Activated CD4-positive, alpha-beta T cell treated with anti-CD3 and anti-CD28 coated beads for 24 hours (primary cell): ENCODE measurements at places on chromosomes 5 and 9.
A peak's percentile ranks its signal among the peaks of the same experiment; 100 is the strongest.

DNA sequence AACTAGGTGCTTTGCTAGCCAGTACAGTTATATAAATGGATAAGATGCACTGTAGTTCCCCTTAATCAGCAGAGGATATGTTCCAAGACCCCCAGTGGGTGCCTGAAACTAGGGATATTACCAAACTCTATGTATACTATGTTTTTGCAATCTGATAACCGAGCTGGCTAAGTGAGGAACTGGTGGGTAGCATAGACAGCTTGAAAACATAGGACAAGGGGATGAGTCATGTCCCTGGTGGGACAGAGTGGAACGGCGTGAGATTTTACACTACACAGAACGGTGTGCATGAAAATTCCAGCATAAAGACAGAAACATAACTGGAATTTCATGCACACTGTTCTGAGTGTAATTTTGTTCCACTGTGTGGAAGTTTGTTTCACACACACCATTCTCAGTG, 86.9 kb downstream of the BASP1 start:
- no peak for DNase-seq

DNA sequence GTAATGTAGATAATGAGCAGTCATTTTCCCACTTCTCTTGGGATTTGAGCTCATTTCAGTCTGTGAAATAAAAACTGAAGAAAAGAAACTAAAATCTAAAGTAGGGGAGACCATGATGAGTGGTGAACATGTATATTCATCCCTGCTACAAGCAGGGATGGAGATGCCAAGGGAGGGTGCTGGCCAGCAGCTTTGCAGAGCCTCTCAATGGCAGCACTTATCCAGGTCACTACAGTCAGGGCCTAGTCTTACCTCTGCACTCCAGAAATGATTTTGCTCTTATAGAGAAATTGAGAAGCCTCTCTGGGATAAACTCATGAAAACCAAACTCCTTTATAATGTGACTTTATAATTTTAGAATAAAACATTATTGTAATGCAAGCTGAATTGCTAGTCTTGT, 317.6 kb downstream of the FBXL17 start:
- DNase-seq, result no peak

DNA sequence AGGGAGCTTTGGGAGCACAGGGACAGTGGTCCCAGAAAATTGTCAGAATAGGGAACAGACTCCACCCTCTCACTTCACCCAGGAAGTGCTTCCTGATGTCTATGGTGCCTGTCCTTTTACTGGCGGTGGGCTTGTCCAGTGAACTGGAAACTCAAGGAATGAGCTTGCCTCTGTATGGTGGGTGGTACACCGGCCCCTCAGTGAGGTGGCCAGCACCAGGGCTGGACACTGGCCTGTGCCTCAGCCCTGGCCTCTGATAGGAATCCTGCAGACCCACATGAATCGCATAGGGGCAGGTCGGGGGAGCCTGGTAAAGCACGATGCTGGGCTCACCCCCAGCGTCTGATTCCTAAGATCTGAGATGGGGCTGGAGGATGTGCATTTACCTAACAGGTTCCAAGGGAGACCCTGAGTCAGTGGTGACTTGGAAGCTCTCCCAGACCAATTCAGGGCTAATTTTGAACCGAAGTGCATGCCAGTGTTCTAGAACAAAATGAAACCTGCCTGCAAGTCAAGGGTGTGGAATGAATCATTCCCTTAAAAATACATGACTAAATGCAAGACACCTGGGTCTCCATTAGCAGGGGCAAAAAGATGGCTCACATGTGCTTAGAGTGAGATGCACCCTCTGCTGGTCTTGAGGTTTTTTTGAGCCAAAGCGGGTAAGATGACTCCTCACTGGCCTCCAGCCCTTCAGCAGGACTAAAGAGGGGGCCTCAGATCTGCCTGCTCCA, 178.3 kb downstream of the HSPA4 start:
- no peak for DNase-seq

DNA sequence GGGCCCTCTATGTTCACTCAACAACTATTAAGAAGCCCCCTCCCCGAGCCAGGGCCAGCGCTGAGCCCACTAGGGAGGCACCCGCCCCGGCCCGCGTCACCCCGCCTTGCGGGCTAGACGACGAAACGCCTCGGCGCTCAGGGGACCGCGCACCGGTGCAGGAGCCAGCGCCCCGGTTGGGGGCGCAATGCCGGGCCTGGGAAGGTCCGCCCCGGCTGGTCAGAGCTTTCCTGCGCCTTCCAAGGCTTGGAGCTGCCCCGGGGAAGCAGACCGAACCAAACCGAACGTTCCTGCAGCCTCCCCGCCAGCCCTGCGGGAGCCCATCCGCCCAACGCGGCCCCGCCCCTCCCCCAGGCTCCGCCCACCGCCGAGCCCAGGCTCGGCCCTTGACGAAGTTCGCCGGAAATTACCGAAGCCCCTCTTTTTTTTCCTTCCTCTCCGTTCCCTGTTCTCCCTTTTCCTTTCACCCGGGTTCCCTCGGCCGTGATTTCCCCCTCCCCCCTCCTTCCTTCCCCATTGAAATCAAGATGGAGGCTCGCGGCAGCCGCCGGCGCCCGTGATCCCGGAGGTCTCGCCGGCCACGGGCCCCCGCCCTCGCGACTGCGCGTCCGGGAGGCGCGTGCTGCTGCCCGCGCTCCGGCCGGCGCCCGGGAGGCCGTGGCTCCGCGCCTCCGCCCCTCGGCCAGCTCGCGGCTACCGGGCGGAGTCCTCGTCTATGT, at the start of gene TRIO:
Gene TRIO, plus strand, starts transcription at position 516 of the 719 bp plus-strand sequence. CDS start 384 bp downstream, outside the sequence.
- DNase-seq, result peak; percentile 71

DNA sequence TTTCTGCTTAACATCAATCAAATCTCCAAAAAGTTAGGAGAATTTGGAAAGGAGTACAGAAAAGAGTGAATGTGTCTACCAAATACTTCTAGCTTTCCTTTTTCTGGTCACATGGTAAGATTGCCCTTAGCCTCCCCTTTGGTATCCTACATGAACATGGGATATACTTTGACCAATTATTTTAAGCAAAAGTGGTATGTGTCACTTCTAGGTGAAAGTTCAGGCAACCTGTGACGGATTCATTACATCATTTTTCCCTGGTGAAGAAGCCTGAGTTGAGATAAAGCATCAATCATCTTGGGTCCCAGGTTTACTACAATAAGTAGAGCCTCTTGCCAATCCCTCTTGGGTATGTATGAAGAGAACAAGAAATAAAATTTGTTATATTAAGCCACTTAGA, 419.2 kb downstream of the PDE4D start:
- no peak for DNase-seq

- no peak for DNase-seq
Measured at GRCh38 chr9:106860721-106861639, 2.0 kb upstream of the ZNF462 start.

- DNase-seq, result no peak
Measured at GRCh38 chr9:135924628-135925338, 17.4 kb upstream of the CAMSAP1 start.

DNA sequence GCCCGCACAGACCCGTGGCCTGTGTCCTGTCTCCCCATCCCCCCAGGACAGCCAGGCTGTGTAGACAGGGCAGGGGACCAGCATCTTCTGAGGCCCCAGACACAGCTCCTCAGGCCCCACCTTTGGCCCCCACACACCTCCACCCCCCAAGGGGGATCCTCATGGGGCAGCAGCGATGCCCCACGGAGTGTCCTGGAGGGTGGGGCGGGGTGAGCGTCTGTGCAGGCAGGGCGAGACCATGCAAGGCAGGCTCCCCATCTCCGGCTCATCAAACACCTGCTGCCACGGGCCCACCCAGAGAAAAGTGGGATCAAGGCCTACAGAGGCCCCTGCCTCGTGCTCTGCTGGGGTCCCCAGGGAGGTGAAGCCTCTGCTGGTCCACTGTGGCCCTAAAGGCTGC, 118.7 kb upstream of the FOXD4L5 start:
- no peak for DNase-seq

DNA sequence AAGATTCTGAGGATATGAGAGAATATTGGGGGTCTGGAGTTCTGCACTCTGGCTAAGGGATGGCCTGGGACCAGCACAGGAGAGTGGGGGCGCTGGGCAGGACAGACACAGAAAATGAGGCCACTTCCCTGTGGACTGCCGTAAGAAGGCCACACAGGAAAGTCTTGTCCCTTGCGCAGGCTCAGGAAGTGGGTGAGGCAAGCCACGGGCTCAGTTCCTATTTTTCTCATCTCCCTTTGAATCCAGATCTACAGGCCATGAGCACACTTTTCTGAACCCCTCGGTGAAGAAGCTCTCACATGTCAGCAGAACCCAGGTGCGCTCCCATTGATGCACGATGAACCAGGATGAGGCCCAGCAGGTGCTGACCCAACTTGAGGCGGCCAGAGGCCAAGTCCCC, 207.4 kb downstream of the AGTPBP1 start:
- DNase-seq, result no peak

DNA sequence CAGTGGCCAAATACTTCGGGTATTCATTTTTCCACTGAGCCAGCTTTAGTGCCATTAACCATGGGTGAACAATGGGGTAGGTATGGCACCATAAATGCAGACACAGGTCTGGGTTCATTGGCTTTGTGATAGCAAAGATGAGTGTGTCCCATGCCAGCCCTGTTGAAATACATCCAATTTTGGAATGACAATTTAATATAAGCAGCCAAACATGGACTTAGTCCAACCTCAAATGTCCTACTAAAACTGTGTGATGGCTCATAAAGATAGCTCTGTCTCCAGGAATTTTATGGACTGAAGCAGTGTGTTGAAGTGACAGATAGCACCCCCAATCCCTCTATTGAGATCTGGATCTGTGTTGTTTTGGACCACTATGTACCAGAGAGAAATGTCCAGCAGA, 514.9 kb downstream of the RASEF start:
- DNase-seq, result no peak
